ENCODE measurements at places on chromosomes 7 and 10. TPM values are rescaled to one million over a fixed set of nuclear protein-coding genes. Genes with fewer than 3 reads are reported as not detected.

GRCh38 chr10:28408237-28408777 is 105.4 kb upstream of the MPP7 start:
- DNase-seq, result no peak
- H3K27ac ChIP-seq, result no peak overlapping the region
- no peaks in the 10 kb centered on the region for H3K4me1 ChIP-seq
- H3K27me3 ChIP-seq, result no peaks in the 10 kb centered on the region
- no peak overlapping the region for H3K4me3 ChIP-seq
- no peaks in the 10 kb centered on the region for H3K36me3 ChIP-seq

DNA sequence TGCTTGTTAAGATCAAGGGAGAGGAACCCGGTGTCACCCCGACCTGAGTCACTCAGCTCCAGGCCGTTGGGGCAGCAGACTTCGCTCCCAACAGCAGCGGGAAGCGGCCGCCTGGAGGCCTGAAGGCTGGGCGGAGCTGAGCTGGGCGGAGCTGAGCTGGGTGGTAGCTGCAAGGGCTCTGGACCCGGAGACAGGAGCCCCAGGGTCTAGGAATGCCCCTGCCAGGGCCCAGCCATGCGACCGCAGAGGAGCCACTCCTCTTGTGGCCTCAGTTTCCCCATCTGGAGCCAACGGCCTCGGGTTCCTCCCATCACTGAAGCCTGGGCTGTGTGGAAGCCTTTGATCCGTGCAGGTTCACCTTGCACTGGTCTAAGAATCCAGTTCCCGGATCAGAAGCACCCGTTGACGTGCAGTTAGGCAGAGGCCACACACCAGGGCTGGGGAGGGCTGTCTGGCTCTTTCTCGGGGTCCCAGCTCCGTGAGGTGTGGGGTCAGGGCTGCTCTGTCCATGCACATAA is 21.9 kb upstream of the DPYSL4 start:
- H3K27ac ChIP-seq, result no peak overlapping the region
- peak; percentile 14 for DNase-seq
- no peaks in the 10 kb centered on the region for H3K4me1 ChIP-seq

DNA sequence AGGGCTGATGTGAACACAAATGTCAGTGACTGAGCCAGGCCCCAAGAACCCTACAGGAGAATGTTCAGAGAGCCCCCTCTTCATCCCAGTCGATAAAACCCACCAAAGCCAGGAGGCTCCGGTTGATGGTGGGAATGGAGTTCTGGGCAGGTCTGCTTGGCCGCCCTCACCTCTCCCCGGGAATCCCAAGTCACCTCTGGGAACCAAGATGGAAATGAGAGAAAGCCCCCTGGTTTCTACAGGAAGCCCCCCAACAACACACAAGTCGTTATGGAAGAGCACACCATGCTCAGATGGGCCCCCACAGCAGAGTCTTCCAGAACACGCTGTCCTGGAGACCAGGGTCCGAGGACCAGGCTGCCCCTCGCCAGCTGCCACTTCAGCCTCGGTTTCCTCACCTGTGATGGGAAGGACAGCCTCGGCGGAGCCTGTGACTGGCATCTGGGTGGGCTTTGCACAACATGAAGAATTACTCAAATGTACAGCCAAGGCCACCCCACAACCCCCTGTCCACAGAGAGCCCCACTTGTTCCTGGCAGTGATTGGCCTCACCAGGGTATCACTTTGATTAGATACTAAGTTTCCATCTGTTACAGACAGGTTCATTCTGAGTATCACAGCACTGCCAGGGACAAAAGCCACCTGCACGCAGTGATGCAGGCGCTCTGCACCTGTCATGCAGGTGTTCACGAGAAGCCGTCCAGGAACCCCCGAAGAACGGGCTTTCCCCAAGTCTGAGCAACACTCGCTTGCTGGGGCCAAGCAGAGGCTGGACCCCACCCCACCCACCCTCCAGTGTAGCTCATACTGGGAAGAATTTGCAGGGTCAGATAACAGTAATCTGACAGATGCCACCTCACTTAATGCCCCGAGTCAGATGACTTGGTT is 57.6 kb downstream of the MKI67 start:
- H3K27me3 ChIP-seq, result peaks cover 34% of the 10 kb centered on the region
- H3K4me3 ChIP-seq, result no peak overlapping the region
- no peak for DNase-seq
- H3K4me1 ChIP-seq, result peaks cover 5% of the 10 kb centered on the region
- no peaks in the 10 kb centered on the region for H3K36me3 ChIP-seq

- H3K27ac ChIP-seq, result no peak overlapping the region
- H3K36me3 ChIP-seq, result no peaks in the 10 kb centered on the region
- no peak overlapping the region for H3K4me3 ChIP-seq
- no peak for DNase-seq
- no peaks in the 10 kb centered on the region for H3K4me1 ChIP-seq
These were observed 183.0 kb downstream of the HECW1 start for GRCh38 chr7:43295429-43295828.

GRCh38 chr10:7826971-7827370 is 8.7 kb downstream of the TAF3 start:
- H3K27ac ChIP-seq, result no peak overlapping the region
- no peaks in the 10 kb centered on the region for H3K27me3 ChIP-seq
- peaks cover 3% of the 10 kb centered on the region for H3K4me1 ChIP-seq
- no peak overlapping the region for H3K4me3 ChIP-seq
- DNase-seq, result no peak
- H3K36me3 ChIP-seq, result peaks cover 30% of the 10 kb centered on the region

SUN3 gene
- total RNA-seq, result not detected

Measured in K562 (cell line).